ENCODE measurements at places on chromosomes 6 and 20.

DNA sequence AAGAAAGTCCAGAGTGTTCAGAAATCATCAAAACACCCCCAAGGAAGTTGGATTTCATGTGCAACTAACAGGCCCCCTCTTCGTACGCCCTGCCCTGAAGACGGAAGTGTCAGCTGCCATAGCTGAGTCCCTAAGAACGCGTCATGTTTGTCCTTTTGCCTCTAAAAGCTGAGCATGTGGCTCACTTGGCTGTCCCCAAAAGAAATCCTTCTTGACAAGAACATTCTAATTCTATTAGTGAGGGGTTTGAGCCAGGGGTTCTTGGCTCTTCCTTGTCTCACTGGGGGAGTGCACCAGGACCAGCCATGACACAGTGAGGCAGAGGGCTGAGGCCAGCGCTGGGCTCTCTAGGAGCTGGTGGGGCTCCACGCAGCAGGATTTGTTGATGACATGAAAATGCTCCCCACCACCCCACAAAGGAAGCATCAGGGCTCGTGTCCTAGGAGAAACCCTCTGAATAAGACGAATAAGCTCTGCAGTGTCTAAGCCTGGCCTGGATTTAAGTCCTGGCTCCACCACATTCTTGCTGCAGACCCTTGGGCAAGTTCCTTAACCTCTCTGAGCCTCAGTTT is 20.0 kb upstream of the SPO11 start:
- H3K4me1 ChIP-seq = no peaks in the 10 kb centered on the region
- DNase-seq = no peak
- H3K27me3 ChIP-seq = no peaks in the 10 kb centered on the region

GRCh38 chr6:170229851-170230519 is 60.9 kb downstream of the DLL1 start:
- no peak overlapping the region for H3K27ac ChIP-seq
- no peaks in the 10 kb centered on the region for H3K36me3 ChIP-seq
- no peak overlapping the region for H3K4me3 ChIP-seq
- no peak for DNase-seq
- peaks cover 14% of the 10 kb centered on the region for H3K4me1 ChIP-seq

- H3K36me3 ChIP-seq = peaks cover 43% of the 10 kb centered on the region
- no peak for DNase-seq
Observed at GRCh38 chr6:31952890-31953289, 5.9 kb downstream of the NELFE start.

- no peaks in the 10 kb centered on the region for H3K27me3 ChIP-seq
- DNase-seq = no peak
- no peak overlapping the region for H3K27ac ChIP-seq
- no peaks in the 10 kb centered on the region for H3K36me3 ChIP-seq
- H3K4me1 ChIP-seq = no peaks in the 10 kb centered on the region
- no peak overlapping the region for H3K4me3 ChIP-seq
Observed at GRCh38 chr20:57223648-57224489, 42.6 kb downstream of the BMP7 start.

DNA sequence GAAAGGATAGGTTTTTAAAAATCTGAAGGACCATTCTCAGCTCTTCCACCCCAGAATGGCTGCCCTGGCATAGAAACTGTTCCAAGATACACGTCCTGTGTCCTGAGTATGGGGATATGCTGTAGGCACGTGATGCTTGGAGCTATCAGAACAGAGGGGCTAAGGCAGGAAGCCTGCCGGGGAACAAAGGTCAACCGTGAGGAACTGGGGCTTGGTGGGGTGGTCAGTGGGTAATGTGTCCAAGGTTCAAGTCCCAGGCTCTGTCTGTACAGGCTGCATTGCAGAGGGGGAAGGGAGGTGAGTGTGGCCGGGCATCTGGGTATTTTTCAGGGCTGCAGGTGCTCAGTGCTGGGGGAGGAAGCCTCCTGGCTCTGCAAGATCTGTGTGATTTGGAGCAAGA is 479.6 kb upstream of the CHD6 start:
- no peaks in the 10 kb centered on the region for H3K36me3 ChIP-seq
- H3K4me3 ChIP-seq = no peak overlapping the region
- H3K4me1 ChIP-seq = no peaks in the 10 kb centered on the region
- H3K27me3 ChIP-seq = no peaks in the 10 kb centered on the region
- no peak for DNase-seq
- no peak overlapping the region for H3K27ac ChIP-seq

- peaks cover 52% of the 10 kb centered on the region for H3K4me1 ChIP-seq
- H3K27ac ChIP-seq = no peak overlapping the region
- no peak for DNase-seq
- no peak overlapping the region for H3K4me3 ChIP-seq
- H3K36me3 ChIP-seq = no peaks in the 10 kb centered on the region
Observed at GRCh38 chr20:56420028-56420427, 8.0 kb downstream of the CASS4 start.

DNA sequence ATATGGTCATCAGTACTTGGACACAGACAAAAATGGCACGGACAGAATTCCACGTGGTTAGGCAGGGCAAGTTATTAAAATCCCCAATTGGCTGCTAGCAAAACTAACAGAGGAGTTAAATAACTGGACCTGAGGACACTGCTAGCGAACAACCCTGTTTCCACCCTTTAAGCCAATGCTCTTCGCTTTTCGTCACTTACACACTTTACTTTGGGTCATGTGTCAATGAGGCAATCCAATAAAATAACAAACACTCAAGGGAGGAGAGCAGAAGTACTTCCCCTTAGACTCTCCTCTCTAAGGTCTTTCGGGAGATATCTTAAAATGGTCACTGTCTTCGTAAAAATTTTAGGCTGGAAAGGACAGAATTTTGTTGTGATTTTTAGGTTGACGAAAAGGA is 68.6 kb downstream of the LCA5 start:
- peaks cover 2% of the 10 kb centered on the region for H3K27me3 ChIP-seq
- no peaks in the 10 kb centered on the region for H3K4me1 ChIP-seq
- no peak overlapping the region for H3K4me3 ChIP-seq
- DNase-seq = no peak

GRCh38 chr6:157291356-157291755 is 32.0 kb downstream of the TMEM242 start:
- H3K36me3 ChIP-seq = peaks cover 15% of the 10 kb centered on the region
- no peak overlapping the region for H3K4me3 ChIP-seq
- no peak for DNase-seq
- H3K4me1 ChIP-seq = no peaks in the 10 kb centered on the region
- no peaks in the 10 kb centered on the region for H3K27me3 ChIP-seq

GRCh38 chr20:54711071-54711470 is 235.7 kb downstream of the DOK5 start:
- no peaks in the 10 kb centered on the region for H3K27me3 ChIP-seq
- DNase-seq = no peak
- H3K27ac ChIP-seq = no peak overlapping the region

GRCh38 chr6:20946022-20946421 is 411.8 kb downstream of the CDKAL1 start:
- no peaks in the 10 kb centered on the region for H3K27me3 ChIP-seq
- no peak for DNase-seq

- H3K27me3 ChIP-seq = no peaks in the 10 kb centered on the region
- peaks cover 2% of the 10 kb centered on the region for H3K36me3 ChIP-seq
- H3K27ac ChIP-seq = no peak overlapping the region
- H3K4me1 ChIP-seq = no peaks in the 10 kb centered on the region
- no peak overlapping the region for H3K4me3 ChIP-seq
Observed at GRCh38 chr6:158474961-158475343, 84.9 kb upstream of the TMEM181 start.

DNA sequence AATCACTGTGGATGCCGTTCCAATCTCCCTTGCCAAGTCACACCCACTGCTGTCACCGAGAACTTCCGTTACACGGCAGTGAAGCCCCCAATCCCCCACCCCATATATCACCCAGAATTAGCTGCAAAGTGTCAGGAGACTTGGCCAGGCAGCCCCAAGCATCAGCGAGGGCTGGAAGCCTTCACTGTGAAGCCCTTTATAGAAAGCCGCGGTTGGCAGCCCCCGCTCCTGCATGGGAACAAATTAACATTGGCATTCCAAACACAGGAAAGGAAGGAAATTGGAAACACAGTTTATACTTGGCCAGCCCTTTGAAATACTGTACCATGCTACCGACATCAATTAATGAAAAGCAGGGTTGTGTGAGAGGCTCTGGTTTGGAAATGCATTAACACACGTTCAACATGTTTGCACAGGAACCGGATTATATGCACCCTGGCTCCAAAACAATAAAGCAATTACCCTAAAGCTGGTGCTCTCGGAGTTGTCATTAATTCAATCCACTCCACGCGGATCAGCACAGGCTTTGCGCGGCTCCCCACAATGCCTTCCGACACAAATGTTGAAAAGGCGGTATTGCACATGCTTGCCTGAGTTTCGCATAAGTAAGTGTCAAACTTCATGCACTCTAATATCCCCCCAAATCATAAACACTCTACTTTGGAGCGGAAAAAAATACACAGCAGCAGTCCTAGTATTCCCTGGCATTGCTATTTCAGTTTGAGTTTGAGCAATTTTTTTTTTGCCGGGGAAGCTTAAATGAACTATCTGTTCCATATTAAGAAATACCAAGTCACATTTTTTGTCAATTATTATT is 7.1 kb downstream of the BMP7 start:
- no peak overlapping the region for H3K27ac ChIP-seq

- H3K4me1 ChIP-seq = no peaks in the 10 kb centered on the region
- no peaks in the 10 kb centered on the region for H3K27me3 ChIP-seq
- no peak for DNase-seq
- H3K36me3 ChIP-seq = peaks cover 4% of the 10 kb centered on the region
Observed at GRCh38 chr6:111418971-111419693, 63.9 kb downstream of the REV3L start.

DNA sequence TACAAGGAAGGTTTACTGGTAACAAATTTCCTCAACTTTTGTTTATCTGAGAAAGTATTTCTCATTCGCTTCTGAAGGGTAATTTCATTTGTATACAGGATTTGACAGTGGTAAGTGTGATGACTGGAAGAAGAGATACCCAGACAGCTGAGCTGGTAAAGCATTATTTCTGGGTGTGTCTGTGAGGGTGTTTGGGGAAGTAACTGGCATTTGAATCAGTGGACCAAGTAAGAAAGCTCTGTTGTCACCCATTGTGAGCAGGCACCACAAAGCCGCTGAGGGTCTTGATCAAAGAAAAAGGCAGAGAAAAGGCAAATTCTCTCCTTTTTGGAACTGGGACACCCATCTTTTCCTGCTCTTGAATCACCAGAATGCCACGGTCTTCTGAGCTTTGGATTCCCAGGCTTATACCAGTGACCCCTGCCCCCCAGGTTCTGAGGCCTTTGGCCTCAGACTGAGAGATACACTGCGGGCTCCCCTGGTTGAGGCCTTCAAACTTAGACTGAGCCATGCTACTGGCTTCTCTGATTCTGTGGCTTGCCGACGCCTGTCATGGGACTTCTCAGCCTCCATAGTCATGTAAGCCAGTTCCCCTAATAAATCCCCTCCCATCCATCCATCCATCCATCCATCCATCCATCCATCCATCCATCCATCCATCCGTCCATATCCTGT is 10.5 kb upstream of the HUS1B start:
- no peak overlapping the region for H3K4me3 ChIP-seq
- DNase-seq = no peak
- H3K36me3 ChIP-seq = peaks cover 5% of the 10 kb centered on the region

- DNase-seq = no peak
- no peaks in the 10 kb centered on the region for H3K36me3 ChIP-seq
- no peak overlapping the region for H3K4me3 ChIP-seq
- H3K4me1 ChIP-seq = no peaks in the 10 kb centered on the region
Observed at GRCh38 chr6:52582996-52583395, 6.1 kb upstream of the TRAM2 start.

- H3K4me1 ChIP-seq = no peaks in the 10 kb centered on the region
- no peak overlapping the region for H3K27ac ChIP-seq
- no peak overlapping the region for H3K4me3 ChIP-seq
- no peak for DNase-seq
Observed at GRCh38 chr6:111129013-111129412, 41.7 kb downstream of the SLC16A10 start.

- no peaks in the 10 kb centered on the region for H3K36me3 ChIP-seq
- no peak overlapping the region for H3K27ac ChIP-seq
- no peaks in the 10 kb centered on the region for H3K4me1 ChIP-seq
- H3K27me3 ChIP-seq = no peaks in the 10 kb centered on the region
Observed at GRCh38 chr6:116969211-116969863, 92.3 kb downstream of the RFX6 start.

GRCh38 chr6:112225691-112226090 is 28.7 kb downstream of the LAMA4 start:
- no peaks in the 10 kb centered on the region for H3K36me3 ChIP-seq
- H3K27me3 ChIP-seq = peaks cover 6% of the 10 kb centered on the region
- no peak overlapping the region for H3K27ac ChIP-seq
- DNase-seq = no peak

DNA sequence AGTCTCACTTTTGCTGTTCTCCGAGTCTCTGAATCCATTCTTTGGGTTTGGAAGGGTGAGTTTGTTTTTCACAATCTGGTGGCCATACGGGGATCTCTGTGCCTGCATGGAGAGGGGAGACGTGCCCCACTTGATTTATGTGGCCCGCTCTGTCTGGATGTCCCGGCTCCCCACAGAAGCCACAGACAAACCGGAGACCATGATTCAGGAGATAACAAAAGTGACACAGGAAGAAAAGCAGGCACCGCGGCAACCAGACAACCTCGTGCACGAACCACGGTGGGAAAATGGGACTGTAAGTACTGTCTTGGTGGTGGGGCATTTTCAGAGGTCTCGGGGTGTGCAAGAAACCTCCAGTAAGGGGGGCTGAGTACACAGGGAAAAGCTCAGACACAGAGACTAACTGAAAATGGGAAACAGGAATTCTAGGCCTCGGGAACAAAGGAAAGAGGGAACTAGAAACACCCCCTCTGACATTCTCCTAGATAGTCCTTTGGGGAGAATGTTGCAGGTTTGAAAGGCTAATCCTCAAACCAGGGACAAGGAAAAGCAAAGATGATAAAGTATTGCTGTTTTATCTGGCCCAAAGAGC is 22.1 kb upstream of the ZNF318 start:
- H3K27ac ChIP-seq = no peak overlapping the region
- peaks cover 34% of the 10 kb centered on the region for H3K27me3 ChIP-seq
- no peak overlapping the region for H3K4me3 ChIP-seq
- no peaks in the 10 kb centered on the region for H3K36me3 ChIP-seq
- DNase-seq = peak; percentile 78
- peaks cover 35% of the 10 kb centered on the region for H3K4me1 ChIP-seq

- H3K36me3 ChIP-seq = no peaks in the 10 kb centered on the region
- H3K27me3 ChIP-seq = peaks cover 5% of the 10 kb centered on the region
- no peak overlapping the region for H3K4me3 ChIP-seq
- no peaks in the 10 kb centered on the region for H3K4me1 ChIP-seq
Observed at GRCh38 chr20:41369673-41370072, 3.1 kb upstream of the EMILIN3 start.

GRCh38 chr6:144876689-144877088 is 591.6 kb downstream of the UTRN start:
- no peaks in the 10 kb centered on the region for H3K36me3 ChIP-seq
- no peaks in the 10 kb centered on the region for H3K4me1 ChIP-seq
- no peak overlapping the region for H3K27ac ChIP-seq
- H3K4me3 ChIP-seq = no peak overlapping the region

DNA sequence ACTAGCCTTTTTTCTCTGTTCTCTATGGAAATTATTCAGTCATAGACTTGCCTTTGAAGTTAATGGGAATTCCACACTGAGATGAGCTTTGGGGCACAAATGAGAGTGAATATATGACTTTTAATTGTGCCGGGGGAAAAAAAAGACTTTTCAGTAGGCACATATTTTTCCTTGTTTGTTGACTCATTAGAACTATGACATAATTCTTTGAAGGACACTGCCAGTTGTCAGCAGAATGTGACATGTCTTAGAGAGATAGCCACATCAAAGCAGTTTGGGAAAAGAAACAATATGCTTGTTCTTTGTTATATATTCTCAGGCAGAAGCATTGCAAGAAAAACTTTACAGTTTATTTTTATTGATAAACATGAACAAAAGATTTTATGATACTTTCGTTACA is 138.3 kb downstream of the COL9A1 start:
- no peak for DNase-seq
- H3K4me1 ChIP-seq = no peaks in the 10 kb centered on the region
- no peaks in the 10 kb centered on the region for H3K27me3 ChIP-seq
- no peak overlapping the region for H3K4me3 ChIP-seq
- no peak overlapping the region for H3K27ac ChIP-seq
